ENCODE measurements at places on chromosomes 12 and 14.

- ATAC-seq: no peak
Measured at GRCh38 chr14:101367421-101368261, 193.7 kb upstream of the DIO3 start.

GRCh38 chr12:25052914-25053211 lies 104.0 kb upstream of the BCAT1 start:
- no peak for ATAC-seq

DNA sequence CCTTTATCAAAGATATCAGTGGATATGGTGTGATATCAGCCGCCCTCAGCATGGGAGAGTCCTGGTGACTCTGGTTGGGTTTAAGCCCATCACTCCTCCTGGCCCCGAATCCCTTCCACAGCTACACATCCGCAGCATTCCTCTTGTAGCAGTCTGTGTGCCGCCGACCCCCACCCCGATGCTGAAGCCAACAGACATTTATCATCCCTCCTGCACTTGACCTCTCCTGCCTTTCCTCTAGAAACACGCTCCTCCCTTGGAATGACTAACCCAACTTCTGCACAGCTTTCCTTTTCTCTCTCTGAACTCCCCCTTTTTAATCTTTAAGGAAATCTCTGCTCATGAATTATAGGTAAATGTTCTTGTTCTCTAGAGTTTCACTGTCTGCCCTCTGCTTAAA lies 250.9 kb upstream of the FOXN3 start:
- ATAC-seq: no peak

DNA sequence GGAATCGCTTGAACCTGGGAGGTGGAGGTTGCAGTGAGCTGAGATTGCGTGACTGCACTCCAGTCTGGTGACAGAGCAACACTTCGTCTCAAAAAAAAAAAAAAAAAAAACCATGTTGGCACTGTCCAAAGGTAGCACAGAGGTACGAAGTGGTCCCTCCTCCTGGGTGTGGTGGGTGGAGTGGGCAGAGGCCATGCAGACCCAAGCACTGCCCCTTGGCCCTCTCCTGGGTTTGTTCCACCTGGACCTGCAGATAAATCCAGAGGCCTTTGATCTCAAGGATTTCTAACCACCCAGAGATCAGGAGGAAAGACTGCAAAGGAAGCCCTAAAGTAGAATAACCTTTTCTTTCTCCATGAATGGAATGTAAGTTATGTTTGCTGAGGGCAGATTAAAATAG lies 8.7 kb upstream of the GALNT6 start:
- ATAC-seq: no peak

DNA sequence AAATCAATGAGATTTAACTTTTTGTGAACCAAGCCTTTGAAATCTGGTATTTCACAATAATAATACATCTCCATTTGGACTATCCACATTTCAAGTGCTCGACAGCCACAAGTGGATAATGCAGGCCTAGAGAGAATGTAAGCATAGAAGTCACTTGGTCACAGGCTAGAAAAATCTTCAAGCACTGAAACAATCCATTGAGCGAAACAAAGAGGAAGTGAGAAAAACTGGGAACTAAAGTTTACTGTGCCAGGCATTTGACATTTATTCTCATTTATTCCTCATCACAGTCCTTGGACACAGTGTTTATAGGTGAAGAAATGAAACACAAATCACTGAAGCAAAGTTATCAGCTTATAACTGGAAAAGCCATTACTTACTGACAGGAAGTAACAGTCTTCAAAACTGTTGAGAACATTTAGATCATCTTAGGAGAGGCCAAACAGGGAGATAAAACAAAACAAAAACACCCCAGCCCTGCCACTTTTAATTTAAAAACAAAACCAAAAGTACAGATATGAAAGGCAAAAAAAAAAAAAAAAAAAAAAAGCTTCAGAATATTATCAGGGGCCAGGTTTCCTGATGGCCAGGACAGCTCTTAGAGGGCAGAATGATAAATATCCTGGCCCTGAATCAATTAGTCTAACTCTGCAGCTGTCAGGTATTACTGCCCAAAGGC lies 29.2 kb downstream of the GNS start:
- no peak for ATAC-seq

GRCh38 chr12:9240776-9241175 lies 32.6 kb upstream of the PZP start:
- no peak for ATAC-seq

- ATAC-seq: no peak
Measured at GRCh38 chr12:85029456-85029855, 6.6 kb downstream of the TSPAN19 start.

Data from gastroesophageal sphincter (tissue), 4 donors.